ENCODE measurements at places on chromosomes 11 and 22.
A peak's percentile ranks its signal among the peaks of the same experiment; 100 is the strongest.

DNA sequence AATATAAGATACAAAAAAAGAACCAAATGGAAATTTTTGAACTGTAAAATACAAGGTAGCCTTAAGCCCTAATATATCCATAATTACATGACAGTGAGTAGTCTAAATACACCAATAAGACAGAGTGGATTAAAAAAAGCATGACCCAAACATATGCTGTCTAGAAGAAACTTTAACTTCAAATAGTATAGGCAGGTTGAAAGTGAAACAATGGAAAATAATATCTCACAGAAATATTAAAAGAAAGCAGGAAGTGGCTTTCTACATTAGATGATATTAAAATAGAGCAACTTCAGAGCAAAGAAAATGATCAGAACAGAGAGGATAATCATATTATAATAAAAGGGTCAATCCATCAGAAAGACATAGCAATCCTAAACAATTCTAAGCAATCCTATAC lies 21.8 kb downstream of the DCUN1D5 start:
- no peak for DNase-seq

- no peak for DNase-seq
Observed at GRCh38 chr11:128796270-128796669, 70.8 kb downstream of the KCNJ1 start.

GRCh38 chr11:38089726-38090125 lies 1491.7 kb upstream of the RAG2 start:
- DNase-seq, result no peak

DNA sequence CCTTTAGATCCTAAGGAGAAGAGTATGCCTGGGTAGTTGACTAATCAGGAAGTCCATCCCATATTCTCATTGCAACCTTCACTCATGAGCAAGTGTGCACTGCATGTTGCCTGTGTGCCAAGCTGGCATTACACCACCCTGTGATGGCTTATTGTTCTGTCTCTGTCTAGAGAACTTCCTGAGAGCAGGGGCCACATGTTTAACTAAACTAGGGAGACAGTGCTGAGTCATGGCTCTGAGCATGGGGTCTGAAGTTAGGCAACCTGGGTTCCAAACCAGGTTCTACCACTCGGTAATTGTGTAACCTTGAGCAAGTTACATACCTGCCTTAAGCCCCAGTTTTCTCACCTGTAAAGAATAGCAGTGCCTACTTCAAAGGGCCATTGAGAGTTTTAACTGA lies 39.6 kb downstream of the CSNK2A3 start:
- DNase-seq, result peak; percentile 42

DNA sequence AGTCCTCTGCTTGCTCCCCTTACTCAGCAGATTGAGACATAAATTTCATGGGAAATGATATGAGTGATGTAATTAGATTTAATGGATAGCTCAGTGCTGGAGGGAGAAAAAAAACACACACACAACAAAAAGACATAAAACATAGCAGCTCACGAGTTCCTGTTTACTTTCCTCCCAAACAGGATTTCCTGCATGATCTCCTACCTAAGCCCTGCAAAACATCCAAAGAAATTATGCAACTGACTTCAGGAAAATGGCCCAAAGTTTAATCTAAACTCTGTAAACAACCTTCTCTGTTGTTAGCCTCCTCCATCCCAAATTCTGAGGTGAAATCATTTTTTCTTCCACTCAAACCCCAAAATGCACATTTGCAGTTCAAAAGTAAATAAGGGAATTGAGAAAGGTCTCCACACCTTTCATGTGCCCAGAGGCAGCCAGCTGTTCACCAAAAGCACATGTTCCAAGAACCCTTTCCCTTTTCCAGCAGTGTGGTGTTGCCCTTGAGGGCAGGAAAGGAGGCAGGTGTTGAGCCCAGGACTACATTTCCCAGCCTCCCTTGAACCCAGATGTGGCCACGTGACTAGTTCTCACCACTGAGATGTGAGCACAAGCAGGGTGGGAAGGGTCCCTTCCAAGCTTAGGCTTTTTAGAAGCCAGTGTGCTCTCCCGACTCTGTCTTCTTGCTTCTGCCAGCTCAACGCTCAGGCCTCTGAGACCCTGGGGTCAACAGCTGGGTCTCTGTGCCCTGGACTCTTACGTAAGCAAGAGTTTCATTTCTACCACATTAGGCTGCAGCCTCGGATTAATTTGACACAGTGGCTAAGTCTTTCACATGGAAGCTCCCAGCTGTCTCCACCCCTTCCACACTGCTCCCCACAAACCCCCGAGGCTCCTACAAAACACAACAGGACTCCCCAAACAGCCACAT lies 301.2 kb downstream of the CTTN start:
- DNase-seq, result no peak

GRCh38 chr11:17578958-17579357 lies 31.9 kb downstream of the OTOG start:
- DNase-seq, result no peak

GRCh38 chr22:37896181-37896592 lies 9.9 kb upstream of the MICALL1 start:
- DNase-seq, result no peak

- DNase-seq, result peak; percentile 43
Observed at GRCh38 chr11:110525883-110526282, 96.1 kb downstream of the FDX1 start.

DNA sequence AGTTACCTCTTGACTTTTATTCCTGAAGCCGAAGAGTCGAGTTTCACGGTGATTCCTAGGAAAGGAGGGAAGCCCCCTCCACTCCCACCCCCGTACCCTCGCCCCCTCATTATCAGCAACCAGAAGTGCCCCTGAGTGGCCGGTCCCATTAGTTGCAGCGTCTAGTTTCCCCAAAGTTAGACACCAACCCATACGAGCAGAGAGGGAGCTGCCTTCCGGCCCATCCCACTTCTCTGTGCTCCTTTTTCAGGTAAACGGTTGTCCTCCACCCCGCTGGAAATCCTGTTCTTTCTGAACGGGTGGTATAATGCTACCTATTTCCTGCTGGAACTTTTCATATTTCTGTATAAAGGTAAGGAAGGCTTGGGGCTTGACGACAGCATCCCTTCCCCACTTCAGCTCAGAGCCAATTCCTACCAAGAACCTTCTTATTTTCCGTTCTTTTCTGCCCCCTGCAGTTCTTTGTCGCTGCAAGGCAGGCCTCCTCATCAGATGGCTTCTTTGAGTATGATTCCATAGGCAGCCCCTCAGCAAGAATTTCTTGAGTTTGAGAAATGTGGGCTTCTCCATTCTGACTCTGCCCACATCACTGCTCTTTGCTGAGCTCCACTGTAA lies 701 bp downstream of the TMEM216 start:
- no peak for DNase-seq

DNA sequence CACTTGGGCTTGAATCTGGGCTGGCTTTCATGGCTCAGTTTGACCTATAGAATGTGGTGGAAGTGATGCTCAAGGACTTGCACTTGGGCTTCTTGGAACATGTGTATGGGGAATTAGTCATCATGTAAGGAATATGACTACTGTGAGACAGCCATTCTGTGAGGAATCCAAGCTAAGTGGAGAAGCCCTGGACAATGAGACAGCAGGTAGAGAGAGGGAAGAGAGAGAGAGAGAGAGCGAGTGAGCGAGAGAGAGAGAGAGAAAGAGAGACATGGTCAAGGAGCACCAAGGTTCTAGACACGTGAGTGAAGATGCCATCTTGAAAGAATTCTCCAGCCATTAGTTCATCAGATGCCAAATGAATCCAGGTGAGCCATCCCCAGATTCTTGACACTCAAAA lies 261.6 kb upstream of the SORL1-AS1 start:
- DNase-seq, result no peak

- no peak for DNase-seq
Observed at GRCh38 chr11:12771875-12772274, 97.7 kb downstream of the TEAD1 start.

DNA sequence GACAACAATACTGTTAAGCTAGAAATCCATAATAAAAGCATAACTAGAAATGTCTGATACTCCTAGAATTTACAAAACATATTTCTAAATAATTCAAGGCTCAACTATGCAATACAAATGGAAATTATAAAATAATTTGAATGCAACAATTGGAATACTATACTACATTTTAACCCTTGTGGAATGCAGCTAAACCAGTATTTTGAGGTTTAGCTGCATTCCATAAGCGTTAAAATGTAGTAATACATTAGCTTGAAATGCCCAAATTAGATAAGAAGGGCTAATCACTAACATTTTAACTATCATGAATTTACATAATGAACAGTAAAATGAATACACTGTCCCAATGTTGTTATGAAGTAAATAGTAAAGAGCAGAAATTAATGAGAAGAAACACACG lies 617.2 kb upstream of the CHORDC1 start:
- DNase-seq, result no peak

GRCh38 chr11:106463154-106463553 lies 385.7 kb downstream of the AASDHPPT start:
- DNase-seq, result no peak

DNA sequence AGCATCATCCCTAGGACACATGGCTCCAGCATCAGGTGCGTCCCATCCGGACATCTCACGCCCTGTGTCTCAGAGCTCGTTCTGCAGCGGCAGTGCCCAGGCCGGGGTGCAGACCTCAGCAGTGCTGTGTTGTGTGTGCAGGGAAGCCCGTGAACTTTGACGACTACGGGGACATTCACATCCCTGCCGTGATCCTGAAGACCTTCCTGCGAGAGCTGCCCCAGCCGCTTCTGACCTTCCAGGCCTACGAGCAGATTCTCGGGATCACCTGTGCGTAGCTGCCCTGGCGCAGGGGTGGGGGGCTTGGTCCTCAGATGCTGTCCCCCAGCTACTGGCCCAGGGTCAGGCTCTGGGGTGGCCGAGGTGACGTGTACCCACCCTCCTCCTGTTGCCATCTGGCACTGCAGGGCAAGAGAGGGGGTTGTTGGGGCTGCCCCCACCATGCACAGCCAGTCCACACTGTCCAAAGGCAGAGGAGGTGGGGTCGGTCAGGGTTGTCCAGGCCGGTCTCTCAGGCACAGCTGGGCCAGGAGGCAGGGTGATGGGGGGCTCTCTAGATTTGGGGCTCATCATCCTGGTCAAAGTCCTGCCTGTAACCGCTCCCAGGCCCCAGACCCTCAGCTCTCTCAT lies 96.5 kb downstream of the ARHGAP8 start:
- no peak for DNase-seq

DNA sequence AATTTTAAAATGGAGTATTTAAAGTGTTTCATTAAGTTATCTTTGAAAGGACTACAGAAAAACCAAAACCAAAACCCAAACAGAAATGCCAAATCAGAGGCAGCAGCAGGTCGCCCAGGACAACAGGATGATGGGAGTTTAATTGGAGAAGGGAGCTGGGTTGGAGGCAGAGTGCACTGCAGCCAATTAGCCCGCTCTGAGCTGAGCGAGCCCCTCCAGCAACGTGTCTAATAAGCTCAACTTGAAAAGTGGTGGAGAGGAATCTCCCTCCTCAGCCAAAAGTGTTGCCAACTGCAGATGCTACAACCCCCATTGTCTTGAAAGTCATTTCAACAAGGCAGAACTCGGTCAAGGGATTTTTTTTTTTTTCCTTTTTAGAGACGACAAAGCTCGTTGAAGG lies 323.9 kb downstream of the CADM1 start:
- no peak for DNase-seq

DNA sequence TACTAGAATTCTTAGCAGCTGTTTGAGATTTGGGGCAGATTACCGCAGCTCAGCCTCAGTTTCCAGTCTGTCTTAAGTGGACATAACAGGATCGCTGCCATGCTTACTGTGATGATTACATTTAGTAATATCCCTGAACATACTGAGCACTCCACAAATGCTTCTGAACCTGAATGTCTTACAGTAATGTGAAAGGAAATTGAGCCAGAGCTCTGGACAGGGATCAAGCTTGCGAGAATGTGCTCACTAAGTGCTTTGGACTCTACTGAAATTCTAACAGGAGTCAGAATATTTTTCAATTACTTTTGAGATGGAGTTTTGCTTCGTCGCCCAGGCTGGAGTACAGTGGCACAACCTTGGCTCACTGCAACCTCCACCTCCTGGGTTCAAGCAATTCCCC lies 118.6 kb upstream of the RASSF10 start:
- no peak for DNase-seq

GRCh38 chr22:44364751-44365130 lies 52.0 kb upstream of the SHISAL1 start:
- no peak for DNase-seq

DNA sequence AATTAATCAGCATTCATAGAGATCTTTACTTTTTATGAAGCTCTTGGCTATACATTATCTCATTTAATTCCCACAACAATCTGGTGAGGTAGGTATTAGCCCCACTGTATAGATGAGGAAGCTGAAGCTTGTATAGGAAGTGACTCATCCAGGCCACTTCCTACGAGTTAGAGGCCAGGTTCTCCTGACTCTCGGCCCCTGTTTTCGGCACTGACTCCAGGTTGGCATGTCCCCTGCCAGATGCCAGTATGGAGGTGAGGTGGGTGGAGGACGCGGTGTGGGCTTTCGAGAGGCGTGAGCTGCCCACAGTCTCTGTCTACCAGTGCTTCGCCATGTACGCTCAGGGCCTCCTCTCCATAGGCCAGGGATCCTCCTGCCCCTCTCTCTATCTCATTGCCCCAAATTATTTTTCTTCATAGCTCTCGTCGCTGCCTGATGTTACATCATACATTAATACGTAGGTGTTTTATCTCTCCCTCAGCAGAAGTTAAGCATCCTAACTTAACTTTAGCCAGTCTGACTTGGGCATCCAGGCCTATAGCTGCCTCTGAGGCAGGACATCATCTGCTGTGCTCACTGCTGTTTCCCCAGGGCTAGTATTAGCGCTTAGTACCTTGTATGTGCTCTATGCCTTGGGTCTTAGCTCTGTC lies 9.0 kb downstream of the DGAT2 start:
- DNase-seq, result no peak

- no peak for DNase-seq
Observed at GRCh38 chr11:3196161-3197043, 22.2 kb downstream of the MRGPRG start.

DNA sequence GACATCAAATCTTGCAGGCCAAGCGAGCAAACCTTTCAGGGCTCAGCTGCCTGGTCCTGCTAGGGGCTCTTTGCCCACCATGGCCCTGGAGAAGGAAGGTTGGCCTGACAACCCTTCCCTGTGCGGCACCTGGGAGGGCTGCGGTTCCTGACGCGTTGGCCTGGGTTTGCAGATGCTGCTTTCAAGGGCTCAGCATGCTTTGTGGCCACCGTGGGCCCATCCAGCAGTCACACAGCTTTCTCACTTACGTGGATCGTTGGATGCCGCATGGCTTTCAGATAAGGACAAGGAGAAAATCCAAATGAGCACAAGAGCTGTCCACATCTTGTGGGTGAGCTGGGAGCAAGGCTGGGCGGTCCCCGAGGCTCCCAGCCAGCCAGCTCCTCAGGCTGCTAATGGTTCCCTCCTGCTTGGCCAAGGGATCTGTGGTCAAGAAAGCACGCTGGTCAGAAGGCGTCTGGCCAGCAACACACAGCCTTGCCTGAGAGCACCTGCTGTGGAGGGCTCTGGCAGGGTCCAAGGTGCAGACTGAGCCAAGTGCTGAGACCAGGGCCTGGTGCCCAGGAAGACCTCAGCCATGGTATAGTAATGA lies 8.2 kb downstream of the C11orf24 start:
- DNase-seq, result no peak

DNA sequence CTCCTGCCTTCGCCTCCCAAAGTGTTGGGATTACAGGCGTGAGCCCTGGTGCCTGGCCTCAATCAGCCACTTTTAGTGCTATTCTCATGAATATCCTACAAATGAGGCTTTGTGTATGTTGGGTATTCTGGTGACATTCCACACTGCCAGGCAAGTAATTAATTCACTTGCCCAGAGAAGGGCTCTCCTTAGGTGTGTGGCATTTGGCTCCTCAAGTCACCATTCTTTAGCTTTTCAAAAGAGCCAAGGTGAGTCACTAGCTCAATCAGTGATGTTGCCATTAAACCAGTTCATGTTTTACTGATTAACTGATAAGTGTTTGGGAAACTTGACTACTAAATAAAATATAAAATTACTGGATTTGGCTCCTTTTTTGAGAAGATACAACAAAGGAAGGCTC lies 52.2 kb downstream of the SLC25A17 start:
- DNase-seq, result no peak
